ENCODE measurements at places on chromosomes 4 and X. TPM values are rescaled to one million over a fixed set of nuclear protein-coding genes. Genes with fewer than 3 reads are reported as not detected.

DNA sequence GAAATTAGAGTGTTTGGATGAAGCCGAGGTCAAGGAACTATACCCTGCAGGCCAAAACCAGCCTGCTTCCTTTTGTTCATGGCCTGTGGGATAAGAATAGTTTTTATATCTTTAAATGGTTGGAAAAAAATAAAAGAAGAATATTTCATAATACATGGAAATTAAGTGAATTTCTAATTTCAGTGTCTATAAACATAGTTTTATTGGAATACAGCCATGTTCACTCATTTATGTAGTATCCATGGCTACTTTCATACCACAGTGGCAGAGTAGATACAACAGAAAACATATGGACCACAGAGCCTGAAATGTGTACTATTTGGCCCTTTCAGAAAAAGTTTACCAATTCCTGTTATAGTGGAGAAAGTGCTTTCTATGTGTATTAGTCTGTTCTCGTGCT is 13.6 kb downstream of the LIMCH1 start:
- DNase-seq = no peak

GRCh38 chr4:152579107-152579764 is 43.3 kb upstream of the FBXW7 start:
- no peak for DNase-seq

GRCh38 chrX:10564484-10564883 is 55.9 kb downstream of the MID1 start:
- no peak for DNase-seq

- DNase-seq = no peak
These were observed 6.0 kb upstream of the CISD2 start for GRCh38 chr4:102862747-102863146.

HPF1 gene
- total RNA-seq = 32.5 TPM

DNA sequence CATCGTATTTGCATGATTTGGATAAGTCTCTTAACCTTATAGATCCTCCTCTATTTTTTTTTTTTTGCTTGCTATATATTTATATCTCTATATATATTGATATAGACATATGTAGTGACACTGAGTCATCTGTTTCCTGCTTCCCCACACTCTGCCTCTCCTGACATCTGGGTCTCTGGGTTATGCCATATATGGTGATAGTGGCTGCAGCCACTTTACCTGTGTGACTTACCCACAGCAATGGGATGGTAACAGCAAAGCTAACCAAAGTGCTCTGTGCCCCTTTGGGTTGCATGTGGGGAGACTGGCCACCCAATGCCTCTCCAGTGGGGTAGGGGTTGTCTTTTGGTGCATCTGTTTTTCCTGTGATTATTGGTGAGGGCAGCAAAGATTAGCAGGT is 14.5 kb downstream of the CMC4 start:
- DNase-seq = no peak

GRCh38 chr4:95835672-95836071 is 4.2 kb upstream of the PDHA2 start:
- no peak for DNase-seq

- DNase-seq = no peak
These were observed 812 bp upstream of the KDM6A start for GRCh38 chrX:44871931-44872820.

Measured in H1 (cell line).